ENCODE measurements at places on chromosomes 3 and 15.

DNA sequence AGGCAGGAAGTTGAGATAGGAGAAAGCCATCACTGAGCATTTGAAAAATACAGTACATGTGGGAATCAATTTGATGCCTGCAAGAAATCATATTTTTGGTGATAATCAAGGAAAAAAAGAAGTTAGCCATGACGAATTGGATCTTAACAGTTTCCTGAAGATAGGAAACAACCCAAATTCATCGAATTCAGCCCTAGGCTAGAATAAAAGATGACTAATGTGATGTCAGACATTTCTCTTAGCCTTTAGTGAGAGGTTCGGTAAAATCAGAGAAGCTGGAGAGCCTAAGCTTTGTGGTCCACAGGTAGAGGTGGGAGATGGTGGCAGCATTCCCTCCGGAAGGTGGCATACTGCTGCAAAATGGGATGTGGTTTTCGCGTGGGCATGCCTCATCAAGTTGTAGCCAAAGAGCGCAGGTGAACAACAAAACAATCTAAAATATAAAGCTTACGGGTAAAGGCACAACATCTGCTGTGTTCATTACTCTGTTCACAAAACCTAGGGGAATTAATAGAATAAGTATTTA is 144.1 kb upstream of the ALCAM start:
- DNase-seq = no peak

DNA sequence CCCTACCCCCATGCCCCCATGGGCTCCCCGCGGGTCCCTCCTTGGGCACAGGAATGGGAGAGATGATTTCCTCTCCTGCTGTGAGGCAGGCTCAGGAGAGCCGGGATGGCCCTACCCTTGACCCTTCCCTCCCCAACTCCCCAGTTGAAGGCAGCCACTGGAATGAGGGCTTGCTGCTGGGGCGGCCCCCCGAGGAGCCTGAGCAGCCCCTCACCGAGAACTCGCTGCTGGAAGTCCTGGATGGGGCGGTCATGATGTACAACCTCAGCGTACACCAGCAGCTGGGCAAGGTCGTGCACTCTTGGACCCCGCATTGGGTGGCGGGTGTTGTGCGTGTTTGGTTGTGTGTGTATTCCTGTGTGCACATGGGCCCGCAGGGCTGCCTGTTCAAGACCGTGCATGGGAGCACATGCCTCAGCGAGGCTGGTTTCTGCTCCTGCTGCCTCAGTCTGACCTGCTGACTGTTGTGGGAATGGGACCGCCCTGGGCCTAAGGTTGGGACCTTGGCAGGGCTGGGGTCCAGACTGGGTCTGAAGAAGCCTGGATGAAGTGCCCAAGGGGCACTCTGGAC is 14.0 kb downstream of the AMIGO3 start:
- no peak for DNase-seq

- no peak for DNase-seq
These were observed 30.7 kb upstream of the ST3GAL6 start for GRCh38 chr3:98732286-98733052.

DNA sequence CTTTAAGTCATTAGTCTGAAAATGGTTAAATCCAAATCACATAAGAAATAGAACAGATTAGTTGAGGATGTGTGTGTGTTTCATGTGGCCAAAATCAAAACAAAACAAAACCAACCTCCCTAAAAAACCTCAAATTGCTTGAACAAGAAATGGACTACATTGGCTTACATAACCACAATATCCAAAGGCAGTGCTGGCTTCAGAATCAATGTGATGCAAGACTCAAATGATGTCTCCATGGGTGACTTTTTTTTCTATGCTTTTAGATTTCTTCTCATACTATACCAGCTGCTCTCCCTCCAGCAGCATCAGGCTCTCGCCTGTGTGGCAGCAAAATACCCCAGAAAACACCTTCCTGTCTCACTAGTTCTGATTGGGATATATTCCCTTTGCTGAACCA is 36.0 kb upstream of the CMTM8 start:
- no peak for DNase-seq

DNA sequence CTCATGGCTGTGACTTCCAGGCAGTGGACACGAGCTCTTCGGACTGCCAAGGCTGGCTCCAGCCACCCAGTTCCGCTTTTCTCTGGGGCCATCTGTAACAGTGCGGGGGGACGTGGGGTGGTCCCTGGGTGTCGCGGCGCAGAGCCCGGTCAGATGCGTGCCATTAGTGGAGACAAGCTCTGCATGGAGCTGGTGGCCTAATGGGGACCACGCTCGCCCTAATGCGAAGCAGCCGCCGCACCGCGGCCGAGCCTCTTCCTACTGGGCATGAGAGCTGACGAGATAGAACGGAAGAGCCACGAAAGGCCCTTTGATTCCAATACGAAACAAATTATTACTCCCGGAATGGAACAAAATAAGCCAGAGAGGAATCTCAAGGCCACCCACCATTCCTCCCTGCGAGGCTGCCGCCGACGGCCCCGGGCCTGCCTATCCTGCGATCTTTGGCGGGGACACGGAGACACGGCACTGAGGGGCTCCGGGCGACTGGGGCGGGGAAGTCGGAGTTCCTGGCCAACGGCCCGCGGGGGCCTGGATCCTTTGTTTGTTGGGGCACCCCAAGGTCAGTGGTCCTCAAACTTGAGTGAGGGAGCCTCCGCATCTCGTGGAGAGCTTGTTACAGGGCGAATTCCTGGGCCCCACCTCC is 18.1 kb downstream of the FOXL2 start:
- no peak for DNase-seq

- DNase-seq = no peak
These were observed 129.3 kb downstream of the SSR3 start for GRCh38 chr3:156425651-156426050.

GRCh38 chr3:179642871-179643270 is 10.0 kb upstream of the USP13 start:
- no peak for DNase-seq

DNA sequence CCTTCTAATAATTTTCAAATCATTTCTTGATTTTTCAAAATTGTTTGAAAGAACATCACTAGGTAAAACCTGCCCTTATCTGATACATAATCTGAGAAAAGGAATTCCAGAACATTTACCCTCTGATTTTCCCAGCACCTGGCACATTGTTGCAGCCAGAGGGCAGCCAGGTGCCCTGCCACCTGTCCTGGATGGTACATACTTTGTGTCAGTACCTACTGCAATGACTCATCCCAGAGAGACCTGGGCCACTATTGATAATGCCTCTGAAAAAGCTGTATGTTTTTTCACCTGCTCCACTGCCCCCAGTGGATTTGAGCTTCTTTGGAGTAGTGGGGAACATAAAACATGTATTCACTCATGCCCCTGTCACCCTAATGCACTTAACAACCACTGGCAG is 648.9 kb upstream of the GBE1 start:
- no peak for DNase-seq

- DNase-seq = no peak
These were observed 68.7 kb downstream of the SLTM start for GRCh38 chr15:58864602-58865424.

GRCh38 chr15:38130740-38131498 is 121.7 kb upstream of the SPRED1 start:
- DNase-seq = peak; percentile 94

GRCh38 chr3:126473292-126474168 is 2.2 kb downstream of the ZXDC start:
- no peak for DNase-seq

DNA sequence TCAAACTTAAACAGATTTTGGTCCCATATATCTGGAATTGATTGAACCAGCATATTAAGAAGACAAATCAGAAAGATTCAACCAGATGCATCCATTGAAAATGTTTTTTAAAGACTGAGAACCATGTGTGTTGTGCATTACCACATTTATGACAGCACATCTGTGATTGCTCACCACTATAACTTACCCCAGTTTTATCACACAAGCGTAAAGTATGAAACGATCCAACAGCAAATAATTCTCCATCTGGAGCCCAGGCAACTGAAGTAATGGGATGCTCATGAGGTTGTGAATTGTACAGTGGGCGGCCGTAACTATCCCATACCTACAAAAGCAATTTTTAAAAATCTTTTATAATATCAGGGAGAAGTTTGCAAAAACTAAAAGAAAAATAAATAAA is 43.2 kb downstream of the IFT80 start:
- DNase-seq = no peak

DNA sequence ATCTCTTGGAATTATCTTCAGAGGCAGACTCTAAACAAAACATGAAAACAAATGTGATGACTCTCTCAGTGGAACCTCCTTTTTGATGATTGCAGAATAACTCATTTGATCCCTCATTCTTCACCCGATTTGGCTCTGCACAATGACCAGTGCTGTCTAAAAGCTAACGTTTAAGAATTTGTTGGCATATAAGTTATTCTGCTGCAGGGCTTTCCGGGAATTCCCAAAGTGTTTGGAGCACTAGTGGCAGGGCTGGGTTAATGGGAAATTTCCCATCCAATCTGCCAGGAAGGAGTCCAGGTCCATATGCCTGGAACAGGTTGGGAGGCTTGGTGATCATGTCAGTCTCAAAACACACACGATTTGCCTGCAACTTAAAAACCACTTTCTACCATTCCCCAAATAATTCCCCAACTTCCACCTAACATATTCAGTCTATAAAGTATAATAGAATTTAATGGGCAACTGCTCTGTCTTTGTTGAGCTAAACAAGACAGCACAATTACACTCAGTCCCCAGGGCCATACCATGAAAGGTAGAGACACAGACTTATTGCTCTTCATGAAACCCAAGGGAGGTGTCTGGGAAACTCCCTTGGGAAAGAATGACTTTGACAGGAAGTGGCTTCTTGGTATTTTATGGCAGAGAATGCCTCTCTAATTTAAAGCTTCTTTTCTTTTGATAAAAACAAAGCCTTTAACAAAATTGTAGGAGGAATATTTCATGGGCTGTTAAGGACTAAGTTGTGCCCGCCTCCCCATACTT is 38.0 kb downstream of the ARRDC4 start:
- DNase-seq = no peak

DNA sequence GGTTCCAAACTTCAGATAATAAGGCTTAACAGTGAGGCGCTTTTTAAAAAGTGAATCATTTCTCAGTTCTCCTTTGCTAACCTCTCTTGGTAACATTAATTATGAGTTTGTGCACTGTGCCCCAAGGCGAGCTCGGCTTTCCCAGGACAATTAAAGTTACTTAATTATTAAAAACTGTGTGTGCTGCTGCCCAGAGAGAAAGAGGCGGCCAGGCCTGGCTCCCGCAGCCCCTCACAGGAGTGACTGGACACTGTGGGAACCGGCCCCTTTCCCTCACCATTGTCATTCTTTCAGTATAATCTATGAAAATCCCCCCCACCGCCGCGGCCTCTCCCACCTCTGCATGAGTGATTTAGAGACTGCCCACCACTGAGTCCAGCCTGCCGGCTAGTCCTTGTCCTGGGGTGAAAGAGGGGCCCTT is 43.1 kb upstream of the HES1 start:
- DNase-seq = no peak

DNA sequence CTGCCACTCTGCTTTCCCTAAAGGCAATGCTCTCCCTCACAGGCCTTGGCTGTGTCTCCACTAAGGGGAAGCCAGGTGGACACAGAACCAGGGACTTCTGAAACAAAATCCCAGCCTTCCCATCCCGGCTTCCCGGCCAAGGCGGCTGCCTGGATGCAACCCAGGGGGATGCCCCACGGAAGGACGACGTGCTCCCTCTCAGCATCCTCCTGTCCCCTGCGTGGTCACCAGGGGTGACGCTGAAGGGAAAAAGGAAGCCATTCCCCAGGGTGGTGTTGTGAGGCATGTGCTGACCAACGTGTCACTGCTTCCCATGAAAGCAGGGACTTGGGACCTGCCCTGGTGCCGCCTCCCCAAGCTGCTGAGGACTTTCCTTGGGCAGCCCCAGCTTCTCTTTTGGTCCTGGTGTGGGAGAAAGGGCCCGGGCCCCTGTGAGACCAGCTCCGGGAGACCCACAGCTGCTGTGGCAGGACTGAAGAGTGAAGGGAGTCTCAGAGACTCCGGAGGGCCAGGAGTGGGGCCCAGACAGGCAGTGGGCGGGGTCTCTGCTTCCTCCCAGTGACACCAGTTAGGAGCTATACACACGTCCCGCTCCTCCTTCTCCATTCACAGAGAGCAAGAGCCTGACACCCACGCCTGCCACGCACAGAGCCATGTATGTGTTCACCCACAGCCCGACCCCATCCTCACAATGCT is 139.2 kb downstream of the NUP210 start:
- DNase-seq = no peak

GRCh38 chr3:128269006-128269775 is 115.9 kb downstream of the EEFSEC start:
- DNase-seq = no peak

DNA sequence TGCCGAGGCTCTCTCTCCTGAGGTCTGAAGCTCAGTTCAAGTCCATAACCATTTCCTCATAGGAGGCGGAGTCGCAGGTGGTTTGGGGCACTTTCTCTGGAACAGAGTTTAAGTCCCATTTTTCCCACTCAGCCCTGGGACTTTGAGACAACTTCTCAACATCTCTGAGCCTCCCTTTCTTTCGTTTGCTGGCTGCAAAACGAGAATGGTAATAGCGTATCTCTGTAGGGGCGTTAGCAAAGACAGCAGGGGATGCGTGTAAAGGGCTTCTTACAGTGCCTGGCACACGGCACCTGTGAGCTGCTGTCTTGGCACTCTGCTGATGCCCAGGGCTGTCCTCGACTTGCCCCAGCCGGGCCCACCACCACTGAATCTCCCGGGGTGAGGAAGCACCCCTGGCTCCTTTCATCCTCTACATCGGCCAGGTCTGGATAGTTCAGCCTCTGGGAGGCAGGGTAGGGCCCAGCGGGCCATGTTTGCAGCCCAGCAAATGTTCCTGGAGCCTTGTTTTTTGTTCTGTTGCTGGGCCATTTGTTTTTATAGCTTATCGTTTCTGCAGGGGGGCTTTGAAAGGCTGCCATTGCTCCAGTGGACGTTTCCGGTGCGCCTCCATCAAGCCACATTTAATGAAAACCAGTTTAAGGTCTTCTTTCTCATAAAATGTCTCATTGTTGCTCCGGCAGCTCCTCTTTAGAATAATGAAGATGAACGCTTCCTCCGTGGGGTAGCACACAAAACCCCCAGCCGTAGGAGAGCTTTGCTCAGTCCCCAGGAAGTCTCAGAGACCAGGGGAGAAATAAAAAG is 60.0 kb upstream of the WNT5A start:
- no peak for DNase-seq

DNA sequence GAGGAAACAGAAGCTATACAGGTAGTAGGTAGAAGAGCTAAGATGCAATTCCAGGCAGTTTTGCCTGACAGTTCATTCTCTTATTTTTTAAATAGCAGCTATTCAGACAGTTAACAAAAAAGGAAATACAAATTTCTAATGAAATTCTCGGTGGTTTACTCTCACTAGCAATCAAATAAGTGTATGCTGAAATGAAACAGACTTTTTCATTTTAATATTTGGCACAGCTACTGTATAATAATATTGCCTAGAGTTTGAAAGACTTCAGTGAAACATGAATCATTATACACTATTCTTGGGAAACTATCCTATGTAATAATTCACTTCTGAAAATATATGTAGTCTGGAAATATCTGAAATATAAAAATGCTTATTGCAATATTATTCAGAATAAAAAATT is 463.2 kb upstream of the AGTR1 start:
- DNase-seq = no peak

DNA sequence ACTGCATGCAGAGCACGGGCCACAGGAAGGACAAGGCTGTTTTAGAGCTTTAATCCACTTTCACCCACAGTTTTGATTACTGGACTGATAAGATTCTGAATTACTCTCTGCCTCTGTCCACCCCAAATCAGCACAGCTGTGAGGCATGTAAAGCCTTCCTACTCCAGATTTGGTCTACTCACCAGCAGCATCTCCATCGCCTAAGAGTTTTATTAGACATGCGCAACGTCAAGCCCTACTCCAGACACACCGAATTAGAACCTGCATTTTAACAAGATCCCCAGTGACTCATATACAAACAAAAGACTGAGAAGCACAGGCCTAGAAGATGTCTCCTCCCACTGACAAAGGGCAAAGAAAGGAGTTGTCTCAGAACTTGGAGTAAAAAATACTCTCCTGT is 221.2 kb downstream of the TUSC7 start:
- DNase-seq = no peak
